Femur (tissue), 1 donor: ENCODE measurements at places on chromosomes 11 and 22.

GRCh38 chr22:18950141-18950540 lies 14.0 kb upstream of the PRODH start:
- no peak for DNase-seq

GRCh38 chr11:38648604-38649003 lies 2050.6 kb upstream of the RAG2 start:
- DNase-seq = no peak

- DNase-seq = peak; percentile 64
These were observed 39.6 kb downstream of the BCR start for GRCh38 chr22:23219822-23220484.

GRCh38 chr11:12222055-12222792 lies 111.8 kb downstream of the MICAL2 start:
- peak; percentile 88 for DNase-seq

DNA sequence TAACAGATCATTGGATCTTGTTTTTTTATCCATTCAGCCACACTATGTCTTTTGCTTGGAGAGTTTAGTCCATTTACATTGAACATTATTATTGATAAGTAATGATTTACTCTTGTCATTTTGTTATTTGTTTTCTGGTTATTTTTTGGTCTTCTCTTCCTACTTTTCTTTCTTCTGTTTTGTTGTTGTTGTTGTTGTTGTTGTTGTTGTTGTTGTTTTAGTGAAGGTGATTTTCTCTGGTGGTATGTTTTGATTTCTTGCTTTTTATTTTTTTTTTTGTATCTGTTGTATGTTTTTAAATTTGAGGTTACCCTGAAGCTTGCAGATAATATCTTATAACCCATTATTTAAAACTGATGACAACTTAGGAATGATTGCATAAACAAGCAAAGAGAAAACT lies 28.6 kb downstream of the TAF1D start:
- no peak for DNase-seq
